ENCODE measurements at places on chromosomes 4 and X.

DNA sequence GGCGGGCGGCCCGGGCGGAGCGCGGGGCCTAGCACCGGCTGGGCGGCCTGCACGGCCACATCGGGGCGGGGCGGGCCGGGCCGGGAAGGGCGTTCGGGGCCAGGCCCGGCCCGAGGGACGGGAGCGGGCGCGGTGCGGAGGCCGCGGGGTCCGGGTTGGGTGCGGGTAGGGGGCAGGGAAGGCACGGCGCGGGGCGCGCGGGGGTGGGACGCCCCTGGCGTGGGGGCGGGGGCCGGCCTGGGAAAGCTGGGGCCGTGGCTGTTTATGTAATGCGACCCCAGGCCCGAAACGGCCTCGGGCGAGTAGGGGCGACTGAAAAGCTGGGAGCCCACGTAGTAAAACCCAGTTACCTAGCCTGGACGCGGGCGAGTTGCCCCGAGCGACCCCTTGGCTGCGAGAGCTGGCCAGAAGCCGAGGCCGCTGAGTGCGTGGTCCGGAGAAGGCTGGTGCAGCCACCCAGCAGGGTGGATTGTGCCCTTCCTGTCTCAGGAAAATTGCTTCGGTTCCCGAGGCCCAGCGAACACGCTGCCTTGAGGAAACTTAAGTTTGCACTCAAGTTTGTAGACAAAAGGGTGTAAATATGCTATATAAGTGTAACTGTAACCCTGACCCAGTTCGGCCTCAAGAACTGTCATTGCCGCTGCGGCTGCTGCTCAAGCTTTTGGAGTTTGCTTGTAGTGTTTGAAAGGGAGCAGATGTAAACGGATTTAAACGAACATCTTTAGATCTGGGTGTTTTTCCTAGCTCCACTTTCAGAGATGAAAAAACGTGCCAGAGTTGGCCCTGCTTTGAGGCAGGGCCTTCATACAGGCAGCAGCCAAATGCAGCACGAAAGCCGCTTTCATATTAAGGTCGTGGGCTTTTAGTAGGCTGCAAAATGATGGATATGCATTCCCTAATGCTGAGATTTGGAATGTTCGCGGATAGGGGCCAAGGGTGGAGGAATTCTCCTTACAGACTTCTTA lies 674 bp downstream of the SEC24B start:
- peak; percentile 27 for DNase-seq

DNA sequence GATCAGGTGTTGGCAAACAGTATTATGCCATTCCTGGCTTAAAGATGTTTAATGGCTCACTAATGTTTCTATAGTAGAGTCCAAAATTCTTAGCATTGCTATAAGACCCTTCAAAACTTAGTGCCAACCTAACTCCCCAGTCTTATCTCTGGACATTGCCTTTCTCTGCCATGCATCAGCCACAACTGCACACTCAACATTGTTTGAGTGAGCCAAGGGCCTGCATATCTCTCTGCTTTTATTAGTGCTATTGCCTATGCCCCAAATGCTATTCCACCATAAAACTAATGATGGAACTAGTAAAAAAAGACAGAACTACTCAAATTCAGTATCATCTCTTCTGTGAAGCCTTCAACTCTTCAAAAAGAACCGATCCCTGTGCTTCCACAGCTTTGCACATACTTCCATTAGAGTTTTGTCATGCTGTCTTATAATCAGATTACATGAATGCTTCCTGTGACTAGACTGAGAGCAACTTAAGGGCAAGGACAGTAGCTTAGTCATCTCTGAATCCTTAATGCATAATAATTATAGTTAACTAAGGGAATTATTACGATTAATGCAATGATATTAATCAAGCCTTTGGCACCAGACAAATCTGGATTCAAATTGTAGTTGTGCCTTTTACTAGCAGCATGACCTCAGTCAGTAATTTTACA lies 53.7 kb downstream of the CHM start:
- DNase-seq = no peak

- DNase-seq = no peak
Observed at GRCh38 chrX:47209508-47210238, 8.8 kb upstream of the CDK16 start.

DNA sequence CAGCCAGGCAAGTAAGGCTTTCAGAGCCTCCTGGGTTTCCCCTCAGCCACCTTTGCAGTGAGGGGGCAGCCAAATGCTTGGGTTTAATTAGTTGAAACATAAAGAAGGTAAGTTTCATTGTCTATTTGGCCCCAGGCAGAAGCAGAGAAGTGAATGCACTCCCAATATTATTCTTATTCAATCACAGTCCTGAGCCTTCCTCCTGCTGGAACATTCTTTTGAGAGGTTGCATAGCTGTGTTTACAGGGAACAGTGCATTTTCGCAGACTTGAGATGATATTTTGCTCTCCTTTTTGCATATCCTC lies 13.9 kb downstream of the SLC2A9 start:
- no peak for DNase-seq

DNA sequence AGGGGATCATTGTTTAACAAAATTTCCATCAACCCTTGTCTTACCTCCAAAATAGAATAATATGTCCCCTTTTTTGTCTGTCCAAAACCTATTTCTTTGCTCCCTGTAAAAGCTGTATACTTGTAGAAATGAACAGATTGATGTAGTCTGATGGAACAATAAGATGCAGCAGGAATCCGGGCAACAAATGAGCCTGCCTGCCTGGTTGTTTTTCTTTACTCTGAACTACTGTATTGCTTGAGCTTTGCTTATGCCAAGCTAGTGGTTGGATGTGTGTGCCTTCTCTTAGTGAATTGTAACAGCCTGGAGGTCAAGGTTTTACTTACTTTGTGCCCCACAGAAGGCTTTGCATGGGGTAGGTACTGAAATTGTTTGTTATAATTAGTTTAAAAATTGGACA lies 116.2 kb upstream of the TLL1 start:
- DNase-seq = no peak

DNA sequence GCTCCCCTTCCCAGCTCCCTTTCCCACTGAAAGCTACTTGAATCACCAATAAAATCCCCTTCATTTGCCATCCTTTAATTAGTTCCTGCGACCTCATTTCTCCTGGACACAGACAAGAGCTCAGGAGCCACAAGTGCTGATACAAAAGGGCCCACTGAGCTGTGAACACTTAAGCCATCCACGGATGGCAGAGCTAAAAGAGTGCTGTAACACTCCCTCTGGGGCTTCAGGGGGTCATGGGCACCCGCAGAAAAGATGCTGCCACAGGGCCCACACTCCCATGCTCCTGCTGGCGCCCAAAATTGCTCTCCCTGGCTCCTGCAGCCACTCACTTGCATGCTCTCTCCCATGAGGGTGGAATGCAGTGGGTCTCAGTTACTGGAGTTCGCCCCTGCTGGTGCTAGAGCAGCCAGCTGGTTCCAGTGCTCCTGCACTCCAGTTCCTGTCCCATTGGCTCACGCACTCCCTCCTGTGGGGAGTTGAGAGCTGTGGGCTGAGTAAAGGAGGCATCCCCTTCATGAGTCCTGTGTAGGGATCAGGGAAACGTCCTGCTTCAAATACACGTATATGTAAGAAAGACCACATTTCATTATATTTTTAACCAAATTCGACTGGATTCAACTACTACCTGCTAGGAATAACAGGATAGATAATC lies 1291.0 kb downstream of the ARAP2 start:
- no peak for DNase-seq

GRCh38 chrX:77935886-77936285 lies 25.4 kb downstream of the ATP7A start:
- no peak for DNase-seq

DNA sequence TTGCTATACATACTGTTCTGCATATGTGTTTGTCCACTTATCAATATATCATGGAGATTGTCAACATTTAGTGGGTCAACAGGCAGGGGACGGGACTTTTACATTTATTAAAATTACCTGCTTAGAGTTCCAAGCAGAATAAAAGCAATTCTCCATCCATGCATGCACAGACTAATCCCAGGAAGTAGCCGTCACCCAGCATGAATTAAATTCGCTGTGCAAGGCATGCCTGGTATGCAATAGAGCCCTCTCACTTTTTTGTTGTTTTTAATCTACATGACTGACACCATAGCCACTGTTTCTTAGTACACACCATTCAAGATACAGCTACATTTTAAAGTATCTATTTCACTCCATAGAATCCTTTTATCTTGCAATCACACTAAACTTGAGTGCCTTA lies 108.9 kb downstream of the USP46 start:
- DNase-seq = no peak

DNA sequence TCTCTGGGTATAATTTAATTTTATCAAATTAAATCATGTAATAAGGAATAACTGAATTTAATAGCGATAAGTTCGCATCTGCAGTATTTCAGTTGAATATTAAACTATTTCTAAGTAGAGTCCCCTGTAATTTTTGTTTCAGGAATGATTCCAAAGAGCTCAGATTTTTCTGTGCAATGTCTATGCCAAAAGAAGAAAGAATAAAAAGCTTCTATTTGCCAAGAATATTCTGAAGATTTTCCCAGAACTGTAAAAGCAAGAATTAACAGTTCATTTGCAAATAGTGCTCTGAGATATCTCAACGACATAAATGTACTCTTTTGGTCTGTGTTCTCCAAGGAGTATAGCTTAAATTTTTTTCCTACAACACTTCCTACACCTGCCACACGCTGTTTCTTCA lies 1242.8 kb upstream of the DIAPH2 start:
- DNase-seq = no peak

DNA sequence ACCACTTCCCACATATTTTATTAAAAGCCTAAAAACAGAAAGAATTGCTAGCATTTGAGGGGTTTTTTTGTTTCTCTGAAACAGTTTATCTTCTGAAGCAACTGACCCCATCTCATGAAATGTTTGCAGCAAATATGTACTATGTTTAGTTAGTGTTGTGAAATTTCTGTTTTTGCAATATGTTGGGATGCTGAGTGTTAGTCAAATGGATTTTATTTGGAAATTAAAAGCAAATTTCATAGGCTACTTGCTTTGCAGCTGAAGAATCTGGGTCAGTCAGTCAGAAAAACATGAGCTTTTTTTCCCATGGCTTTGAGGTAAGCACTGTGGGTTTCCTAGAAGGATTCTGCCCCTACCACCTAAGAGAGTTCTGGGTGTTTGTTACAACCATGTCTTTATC lies 184.9 kb upstream of the DKK2 start:
- no peak for DNase-seq

DNA sequence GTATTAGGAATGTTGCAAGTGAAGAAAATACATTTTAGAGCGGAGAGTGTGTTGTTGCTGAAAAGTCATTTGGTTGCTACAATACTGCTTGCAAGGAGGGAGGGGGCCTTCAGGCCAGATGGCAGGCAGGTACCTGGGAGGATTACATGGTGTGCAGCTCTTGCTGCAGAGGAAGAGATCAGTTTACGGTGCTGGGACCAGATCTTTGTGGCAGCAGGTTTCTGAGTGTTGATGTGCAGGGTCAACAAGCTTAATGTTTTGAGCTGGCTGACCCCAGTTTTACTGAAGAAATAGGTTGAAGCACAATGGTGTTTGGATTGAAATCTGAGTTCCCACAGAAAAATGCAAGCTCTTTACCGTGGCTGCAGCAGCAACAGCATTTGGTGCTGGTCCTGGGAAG lies 96.4 kb upstream of the DDIT4L start:
- DNase-seq = no peak

DNA sequence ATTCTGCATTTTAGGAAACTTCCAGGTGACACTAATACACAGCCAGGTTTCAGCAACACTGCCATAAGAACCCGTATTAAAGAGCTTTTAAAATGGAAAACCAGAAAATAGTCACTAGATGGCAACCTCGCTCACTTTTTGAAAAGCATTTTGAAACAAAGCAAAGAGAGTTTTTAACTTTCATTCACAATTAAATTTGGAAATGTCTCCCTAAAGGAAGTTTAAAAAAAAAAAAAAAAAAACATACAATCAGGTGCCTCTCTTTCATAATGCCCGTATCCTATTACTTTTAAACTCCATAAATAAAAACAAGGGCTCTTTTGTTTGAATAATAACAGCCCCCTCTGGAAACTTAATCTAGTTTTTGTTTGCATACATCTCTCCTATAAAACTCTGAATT lies 20.3 kb downstream of the MEPE start:
- no peak for DNase-seq

- DNase-seq = no peak
Observed at GRCh38 chrX:44785652-44786051, 58.2 kb upstream of the DUSP21 start.

- no peak for DNase-seq
Observed at GRCh38 chrX:108412783-108413182, 25.4 kb downstream of the COL4A6 start.

- no peak for DNase-seq
Observed at GRCh38 chr4:122650148-122650547, 29.3 kb upstream of the IL21 start.

- DNase-seq = no peak
Observed at GRCh38 chr4:7156761-7157488, 35.4 kb upstream of the SORCS2 start.

GRCh38 chrX:138859421-138859820 lies 147.9 kb upstream of the FGF13 start:
- no peak for DNase-seq

- no peak for DNase-seq
Observed at GRCh38 chr4:45841791-45842190, 282.1 kb downstream of the GABRG1 start.

GRCh38 chrX:39614680-39614998 lies 483.1 kb downstream of the BCOR start:
- no peak for DNase-seq

- no peak for DNase-seq
Observed at GRCh38 chrX:39519566-39520301, 578.0 kb downstream of the BCOR start.

DNA sequence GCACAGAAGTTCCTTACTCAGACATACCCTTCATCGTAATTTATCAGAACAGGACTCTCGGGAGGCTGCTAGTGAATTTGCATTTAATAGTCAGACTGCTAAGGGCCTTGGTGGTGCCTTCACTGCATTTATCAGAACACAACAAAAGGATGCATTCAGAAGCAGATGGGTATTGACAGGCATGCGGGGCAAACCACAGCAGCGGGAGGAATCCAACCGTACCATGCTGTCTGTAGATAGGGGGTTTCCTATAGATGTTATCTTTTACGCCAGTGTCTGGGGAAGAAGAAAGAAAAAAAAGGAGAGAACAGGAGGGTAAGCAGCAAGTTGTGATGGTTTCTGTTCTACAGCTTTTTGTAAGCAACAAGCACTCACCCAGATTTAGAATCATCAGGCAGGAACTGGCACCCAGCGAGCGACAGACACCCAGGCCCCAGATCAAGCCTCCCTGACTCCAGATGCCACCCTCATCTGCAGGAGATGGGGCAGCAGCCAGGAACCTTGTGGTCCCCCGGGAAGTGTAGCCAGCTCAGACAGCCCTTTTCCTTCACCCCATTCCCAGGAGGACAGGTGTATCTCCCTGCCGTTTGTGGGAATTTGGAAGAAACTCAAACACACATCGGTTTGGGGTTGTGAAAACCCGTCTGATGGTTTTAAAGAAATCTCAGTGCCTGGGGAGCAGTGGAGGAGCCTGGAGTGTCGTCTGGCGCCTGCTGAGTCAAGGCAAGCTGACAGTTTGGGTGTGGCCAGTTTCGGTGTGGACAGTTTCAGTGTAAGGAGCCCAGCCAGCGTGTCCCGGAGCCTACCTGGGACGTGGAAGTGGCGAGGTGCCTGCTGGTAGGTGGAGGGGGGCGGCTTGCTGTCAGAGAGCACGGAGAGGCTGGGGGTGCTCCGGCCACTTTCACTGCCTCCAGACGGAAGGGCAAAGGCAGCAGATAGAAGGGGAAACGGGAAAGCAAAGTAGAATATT lies 80.0 kb upstream of the AFAP1 start:
- no peak for DNase-seq

- DNase-seq = no peak
Observed at GRCh38 chrX:64230123-64230970, at the start of gene ASB12. ASB12 (minus strand) TSS chrX:64230607; CDS start chrX:64225650, 4,957 bp downstream.

Measured in CD8-positive, alpha-beta T cell (primary cell).